ENCODE measurements at places on chromosomes 12 and 14.

GRCh38 chr14:65462411-65462810 lies 49.9 kb downstream of the FUT8 start:
- no peak for DNase-seq

DNA sequence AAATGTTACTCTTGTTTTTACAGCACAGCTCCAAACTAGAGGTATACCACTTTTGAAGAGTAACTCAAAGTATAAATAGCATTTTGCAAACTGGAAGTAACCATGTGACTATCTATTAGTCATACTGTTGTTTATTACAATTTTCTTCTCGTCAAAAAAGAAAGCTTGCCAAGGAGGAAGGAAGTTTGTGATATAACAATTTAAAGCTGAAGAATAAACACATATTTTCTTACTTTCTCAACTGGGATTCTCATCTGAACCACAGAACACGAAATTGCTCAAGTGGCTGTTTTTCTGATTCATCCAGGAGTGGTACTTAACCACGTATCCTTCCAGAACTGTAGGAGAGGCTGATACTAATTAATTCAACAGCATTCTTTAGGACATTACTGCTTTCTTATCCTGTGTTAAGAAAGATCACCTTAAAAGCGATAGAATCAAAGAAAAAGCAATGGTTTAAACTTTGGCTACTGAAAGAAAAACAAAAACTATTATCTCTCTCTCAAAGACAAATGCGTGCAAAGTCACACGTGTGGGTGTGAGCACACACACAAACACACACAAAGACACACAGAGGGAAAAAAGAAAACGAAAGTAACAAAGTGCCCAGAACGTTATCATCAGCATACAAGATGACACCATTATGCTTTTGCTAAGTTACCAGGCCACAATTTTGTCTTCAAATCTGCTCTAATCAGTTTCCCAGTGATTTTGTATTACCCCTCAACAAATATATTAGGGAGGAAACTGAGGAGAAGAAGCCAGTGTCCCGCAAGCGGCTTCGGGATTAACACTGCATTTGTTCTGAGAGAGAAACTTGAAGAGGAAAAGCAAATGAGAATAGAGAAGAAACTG lies at the start of gene CLEC2B:
TSS of gene CLEC2B (minus strand) at position 48 of the 855 bp plus-strand sequence.
- DNase-seq: no peak

- no peak for DNase-seq
Observed at GRCh38 chr14:38605193-38606114, 349.6 kb upstream of the CLEC14A start.

DNA sequence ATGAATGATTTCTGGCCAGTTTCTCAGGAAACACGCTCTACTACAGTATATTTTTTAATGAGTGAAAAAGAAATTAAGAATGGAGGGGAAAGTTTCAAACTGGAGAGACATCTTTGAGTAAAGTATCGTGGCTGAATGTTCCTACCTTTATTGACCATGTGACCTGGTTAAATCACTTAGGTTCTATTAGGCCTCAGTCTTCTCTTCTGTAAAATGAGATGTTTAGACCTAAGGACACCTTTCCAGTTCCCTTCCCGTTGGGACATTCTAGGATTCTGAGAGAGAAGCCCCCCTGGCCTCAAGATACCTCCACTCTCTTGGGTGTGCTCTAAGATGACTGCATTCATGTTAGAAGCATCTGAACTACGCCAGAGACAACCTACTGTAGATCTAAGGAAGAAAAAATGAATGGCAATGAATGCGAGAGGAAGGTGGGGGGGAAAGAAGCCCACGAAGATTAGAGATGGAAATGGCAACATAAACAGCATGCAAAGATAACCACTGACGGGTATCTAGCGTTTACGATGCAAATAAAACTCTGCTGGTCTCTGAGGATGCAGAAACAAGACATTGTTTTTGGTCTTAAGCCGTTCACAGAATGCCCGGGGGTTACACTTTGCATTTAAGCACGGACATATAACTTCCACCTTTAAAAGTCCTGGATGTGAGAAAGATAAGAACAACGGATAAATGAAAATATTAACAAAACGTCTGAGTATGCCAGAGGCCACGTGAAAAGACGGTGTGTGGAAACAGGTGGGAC lies 599 bp upstream of the CPSF6 start:
- DNase-seq: no peak

GRCh38 chr12:89901906-89902642 lies 193.4 kb upstream of the ATP2B1 start:
- DNase-seq: no peak

GRCh38 chr12:101823891-101824290 lies 6.9 kb downstream of the GNPTAB start:
- DNase-seq: no peak

- DNase-seq: no peak
Observed at GRCh38 chr14:56374421-56374820, 205.2 kb upstream of the TMEM260 start.

DNA sequence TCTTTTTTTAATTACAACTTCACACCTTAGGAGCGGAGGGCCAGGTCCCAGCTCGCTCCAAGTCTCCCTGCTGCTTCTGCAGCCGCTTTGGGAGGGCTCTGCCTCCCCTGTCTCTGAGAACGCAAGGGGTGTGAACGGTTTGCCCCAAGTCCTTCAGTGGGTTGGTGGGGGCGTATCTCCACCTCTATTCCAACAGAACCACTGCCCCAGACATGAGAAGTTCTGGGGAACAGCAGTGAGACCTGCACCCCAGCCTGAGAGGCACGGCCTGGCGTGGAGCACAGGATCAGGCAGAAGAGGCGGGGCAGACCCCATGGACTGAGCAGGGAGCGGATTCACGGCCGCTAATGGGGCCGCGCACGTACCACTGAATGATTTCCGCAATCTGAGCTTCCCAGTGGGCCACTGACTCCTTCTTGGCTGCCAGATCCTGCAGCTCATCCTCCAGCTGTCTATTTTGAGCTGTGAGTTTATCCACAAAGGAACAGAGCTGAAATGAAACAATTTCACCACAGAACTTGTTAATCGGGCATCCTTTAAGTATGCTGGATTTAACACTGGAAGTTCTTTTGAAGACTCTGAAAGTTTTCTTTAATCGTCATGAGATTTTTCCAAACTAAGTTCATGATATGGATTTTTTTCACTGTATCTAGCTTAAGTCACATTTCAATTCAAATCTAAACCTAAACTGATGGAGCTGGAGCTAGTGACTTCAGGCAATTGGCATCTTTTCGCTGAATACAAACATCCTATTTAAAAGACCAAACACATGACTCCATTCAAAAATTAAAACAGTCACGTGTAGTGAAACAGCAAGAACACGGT lies 44.4 kb downstream of the AMN start:
- DNase-seq: no peak

- no peak for DNase-seq
Observed at GRCh38 chr12:95100264-95101190, 27.1 kb upstream of the NR2C1 start.

DNA sequence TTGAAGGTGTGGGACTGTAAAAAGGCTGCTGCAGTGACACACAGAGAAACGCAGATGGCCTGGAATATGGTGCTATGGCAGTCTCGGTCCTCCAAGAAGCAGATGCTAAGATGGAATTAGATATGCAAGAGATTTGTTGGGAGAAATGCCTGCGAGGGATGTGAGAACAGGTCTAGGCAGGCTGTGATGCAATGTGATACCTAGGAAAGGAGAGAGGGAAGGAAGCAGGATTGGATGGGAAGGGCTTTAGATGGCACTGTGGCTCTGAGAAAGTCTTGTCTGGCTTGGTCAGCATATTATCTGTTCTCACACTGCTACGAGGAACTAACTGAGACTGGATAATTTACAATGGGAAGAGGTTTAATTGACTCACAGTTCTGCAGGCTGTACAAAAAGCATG lies 374.4 kb downstream of the BCAT1 start:
- DNase-seq: no peak

GRCh38 chr12:20140751-20141150 lies 227.6 kb upstream of the PDE3A start:
- no peak for DNase-seq

GRCh38 chr14:98698341-98698740 lies 573.7 kb downstream of the BCL11B start:
- no peak for DNase-seq

DNA sequence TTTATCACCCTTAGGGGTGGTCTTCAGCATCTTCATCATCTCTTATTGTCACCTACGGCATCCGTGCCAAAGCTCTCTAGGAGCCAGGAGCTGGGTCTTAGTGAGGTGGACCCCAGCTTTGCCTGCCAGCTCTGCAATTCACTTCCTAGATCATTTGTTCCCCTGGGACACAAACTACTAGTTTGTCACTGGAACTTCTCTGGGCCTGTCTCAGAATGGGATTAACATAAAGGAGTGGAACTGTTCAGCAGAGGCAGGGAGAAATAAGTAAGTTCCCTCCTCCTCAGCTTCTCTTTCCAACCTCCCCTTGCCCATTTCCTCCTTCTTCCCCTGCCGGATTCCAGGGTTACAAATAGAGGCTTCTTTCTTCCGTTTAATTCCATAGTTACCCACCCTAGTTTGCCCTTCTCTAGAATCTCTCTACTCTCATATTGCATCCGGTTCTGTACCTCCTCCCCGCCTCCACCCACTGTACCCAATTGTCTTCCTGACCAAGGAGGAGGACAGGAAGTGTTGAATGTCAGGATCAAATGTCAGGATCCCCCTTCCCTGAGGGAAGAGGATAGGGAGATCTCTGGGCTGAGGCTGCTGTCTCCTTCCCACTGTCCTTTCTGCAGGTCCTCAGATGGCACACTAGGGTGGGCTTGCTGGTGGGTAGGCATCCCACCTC lies 25.0 kb downstream of the LARP4 start:
- no peak for DNase-seq

DNA sequence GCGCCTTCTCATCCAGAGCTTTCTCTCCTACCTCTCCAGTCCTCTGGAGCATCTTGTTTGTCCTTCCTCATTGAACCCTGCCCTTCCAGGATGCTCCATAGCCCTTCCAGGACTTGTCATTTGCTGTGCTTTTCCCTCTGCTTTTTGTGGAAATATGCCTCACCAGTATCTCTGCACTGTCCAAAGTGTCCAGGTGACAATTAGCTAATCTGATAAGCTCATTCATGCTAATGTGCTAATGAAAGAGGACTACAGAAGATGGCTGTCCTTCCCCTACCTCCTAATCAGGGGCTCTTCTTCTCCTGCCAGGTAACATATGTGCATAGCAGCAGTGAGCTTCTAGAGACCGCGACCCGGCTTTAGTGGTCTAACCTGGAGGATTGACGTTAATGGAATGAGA lies 58.4 kb upstream of the OTX2 start:
- no peak for DNase-seq

DNA sequence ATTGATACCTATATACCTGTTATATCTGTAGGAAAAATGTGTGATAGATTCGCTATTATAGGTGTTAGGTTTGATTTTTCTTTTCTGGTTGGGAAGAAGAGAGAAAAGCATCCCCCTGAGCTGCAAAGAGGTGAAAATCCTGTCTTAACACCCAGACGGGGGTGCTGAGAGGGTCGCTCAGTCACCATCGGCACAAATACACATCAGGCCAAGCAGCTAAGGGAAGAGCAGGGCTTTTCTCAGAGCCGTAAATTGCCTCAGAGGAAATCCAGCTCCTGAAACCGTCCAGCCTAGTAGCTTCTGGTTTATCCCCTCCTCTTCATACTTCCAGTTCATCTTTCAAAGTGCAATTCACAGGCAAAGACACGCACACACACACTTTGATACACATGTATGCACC lies 111.1 kb upstream of the OVCH1 start:
- no peak for DNase-seq

GRCh38 chr12:123167329-123167728 lies 16.4 kb upstream of the PITPNM2 start:
- DNase-seq: no peak

- DNase-seq: no peak
Observed at GRCh38 chr12:52704464-52704863, 1.1 kb upstream of the KRT77 start.

DNA sequence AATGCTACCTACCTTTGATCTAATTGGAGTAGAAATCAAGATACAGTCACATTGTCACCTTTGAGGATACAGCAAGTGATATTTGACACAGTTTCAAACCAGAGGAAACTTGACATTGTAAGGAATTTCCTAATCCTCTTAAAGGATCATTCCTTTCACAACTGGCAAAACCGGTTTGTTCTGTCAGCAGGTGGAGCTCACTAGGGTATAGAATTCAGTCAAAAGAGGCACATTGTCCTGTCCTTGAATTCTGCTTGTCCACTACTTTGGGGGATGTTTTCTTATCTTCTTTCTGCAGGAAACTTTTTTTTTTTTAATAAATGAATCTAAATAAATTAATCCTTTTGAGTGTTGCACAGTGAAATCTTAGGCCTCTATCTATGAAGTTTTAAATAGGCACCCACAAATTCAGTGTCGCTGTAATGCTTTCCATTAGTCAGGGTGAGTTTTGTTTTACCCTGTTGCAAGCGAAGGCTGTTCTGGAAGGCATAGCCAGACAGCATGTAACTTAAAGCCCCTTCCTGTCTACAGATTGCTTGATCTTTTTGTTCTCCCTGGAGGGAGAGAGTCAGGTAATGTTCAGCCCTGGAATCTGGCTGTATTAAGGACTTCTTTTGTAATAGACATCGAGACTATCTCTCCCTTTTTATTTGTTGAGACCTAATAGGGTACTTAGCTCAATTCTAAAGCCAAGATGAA lies 285.0 kb upstream of the RGS6 start:
- no peak for DNase-seq

Measured in NCI-H1092 (cell line).